ENCODE measurements at places on chromosomes 11 and 22.

DNA sequence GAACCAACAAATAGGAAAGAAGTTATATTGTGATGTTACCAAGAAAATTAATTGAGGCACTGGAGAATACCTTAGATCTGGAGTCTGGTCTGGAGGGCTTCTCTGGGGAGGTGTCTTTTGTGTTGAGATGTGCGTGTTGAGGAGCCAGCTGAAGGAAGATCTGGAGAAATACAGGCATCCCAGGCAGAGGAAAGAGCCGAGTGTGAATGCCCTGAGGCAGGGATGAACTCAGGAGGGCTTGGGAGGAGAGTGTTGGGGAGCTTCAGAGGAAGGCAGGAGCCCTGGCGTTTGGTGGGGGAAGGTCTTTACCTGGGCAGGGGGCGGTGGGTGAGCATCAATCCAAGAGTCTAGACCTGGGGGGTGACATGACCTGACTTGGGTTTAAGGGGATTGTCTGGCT lies 13.1 kb downstream of the SYNGR1 start:
- no peak for DNase-seq

DNA sequence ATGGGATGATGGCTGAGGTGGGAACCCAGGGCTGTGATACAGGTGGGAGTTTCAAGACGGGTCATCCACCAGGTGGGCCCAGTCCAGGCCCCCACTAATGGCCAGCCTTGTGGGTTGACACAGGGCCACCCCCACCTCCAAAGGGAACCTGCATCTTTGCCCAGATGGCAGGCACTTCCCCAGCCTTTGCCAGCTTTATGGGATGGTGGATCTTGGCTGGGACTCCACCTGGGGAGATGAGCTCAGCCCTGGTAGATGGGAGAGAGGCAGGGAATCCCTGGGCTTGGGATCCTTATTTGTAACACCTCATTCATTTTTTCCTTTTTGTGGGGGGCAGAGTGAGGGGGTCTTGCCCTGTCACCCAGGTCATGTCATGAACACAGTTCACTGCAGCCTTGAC lies 33.4 kb downstream of the CD82 start:
- DNase-seq = no peak

- DNase-seq = no peak
These were observed 61.7 kb downstream of the PARVB start for GRCh38 chr22:44085743-44086270.

- no peak for DNase-seq
These were observed at the start of gene CNTF for GRCh38 chr11:58622344-58622743. Gene CNTF (plus strand): TSS chr11:58622665. CDS start chr11:58622753, 88 bp downstream.

DNA sequence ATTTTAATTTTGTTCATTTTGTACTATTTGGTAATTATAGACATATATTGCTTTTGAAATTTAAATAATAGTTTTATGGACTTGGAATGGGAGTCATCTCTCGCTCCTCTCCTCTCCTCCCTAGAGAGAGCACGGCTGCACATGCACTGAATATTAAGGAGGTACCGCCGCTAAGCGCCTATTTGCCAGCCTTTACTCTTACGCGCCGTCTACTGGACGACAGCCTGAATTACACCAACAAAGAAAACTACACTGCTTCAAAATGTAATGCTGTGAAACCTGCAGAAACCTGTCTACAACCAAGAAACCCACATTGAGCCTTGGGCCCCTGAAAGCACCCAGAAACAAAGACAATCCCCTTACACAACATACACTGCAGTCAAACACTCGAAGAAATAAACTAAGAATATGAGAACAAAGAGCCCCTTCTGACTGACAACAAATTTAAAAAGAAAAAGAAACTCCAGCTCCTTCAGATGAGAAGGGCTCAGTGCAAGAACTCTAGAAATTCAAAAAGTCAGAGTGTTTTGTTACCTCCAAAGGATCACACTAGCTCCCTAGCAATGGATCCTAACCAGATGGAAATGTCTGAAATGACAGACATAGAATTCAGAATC lies 737.2 kb downstream of the LRRC4C start:
- DNase-seq = no peak

- DNase-seq = no peak
These were observed 199.7 kb downstream of the FAT3 start for GRCh38 chr11:92424281-92424680.

DNA sequence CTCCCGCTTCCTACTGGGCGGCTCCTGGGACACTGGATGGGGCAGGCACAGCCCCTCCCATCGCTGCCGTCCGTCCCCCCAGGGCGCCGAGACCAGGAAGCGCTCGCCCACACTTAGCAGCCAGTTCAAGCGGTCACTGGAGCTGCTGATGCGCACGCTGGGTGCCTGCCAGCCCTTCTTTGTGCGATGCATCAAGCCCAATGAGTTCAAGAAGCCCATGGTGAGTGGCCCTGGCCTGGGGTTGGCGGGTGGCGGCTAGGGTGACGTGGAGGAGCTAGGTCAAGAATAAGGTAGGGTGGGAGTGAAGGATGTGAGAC lies 44.6 kb downstream of the MYO7A start:
- no peak for DNase-seq

DNA sequence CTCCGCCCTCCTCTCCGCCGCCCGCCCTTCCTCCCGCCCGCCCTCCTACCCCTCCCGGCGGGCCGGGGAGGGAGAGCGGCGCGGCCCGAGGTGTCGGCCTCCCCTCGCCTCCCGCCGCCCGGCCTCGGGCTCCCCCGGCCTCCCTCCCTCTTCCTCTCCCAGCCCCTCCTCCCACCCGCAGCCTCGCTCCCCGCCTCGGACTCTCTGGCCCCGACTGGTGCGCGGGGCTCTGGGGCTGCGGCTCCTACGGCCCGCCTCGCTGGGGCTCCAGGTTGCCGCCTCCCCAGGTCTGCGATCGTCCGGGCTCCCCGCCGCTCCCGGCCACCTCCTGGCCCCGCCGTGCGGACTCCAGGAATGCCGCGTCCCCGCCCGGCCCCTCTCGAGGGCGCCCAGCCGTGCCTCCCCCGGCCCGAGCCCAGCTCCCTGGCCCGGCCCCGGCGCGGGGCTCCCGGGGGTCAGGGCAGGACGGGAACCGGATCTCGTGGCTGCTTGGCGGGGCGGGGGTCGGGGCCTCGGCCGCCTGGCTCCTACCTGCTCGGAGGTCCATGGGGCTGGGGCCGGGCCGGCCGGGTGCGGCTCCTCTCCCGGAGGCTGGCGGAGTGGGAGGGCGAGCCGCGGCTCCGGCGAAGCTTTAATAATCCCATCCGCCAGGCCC lies at the start of gene CLCF1:
CLCF1 (minus strand) TSS at position 606 of the 655 bp plus-strand sequence; CDS start at position 547, 59 bp downstream.
- no peak for DNase-seq

DNA sequence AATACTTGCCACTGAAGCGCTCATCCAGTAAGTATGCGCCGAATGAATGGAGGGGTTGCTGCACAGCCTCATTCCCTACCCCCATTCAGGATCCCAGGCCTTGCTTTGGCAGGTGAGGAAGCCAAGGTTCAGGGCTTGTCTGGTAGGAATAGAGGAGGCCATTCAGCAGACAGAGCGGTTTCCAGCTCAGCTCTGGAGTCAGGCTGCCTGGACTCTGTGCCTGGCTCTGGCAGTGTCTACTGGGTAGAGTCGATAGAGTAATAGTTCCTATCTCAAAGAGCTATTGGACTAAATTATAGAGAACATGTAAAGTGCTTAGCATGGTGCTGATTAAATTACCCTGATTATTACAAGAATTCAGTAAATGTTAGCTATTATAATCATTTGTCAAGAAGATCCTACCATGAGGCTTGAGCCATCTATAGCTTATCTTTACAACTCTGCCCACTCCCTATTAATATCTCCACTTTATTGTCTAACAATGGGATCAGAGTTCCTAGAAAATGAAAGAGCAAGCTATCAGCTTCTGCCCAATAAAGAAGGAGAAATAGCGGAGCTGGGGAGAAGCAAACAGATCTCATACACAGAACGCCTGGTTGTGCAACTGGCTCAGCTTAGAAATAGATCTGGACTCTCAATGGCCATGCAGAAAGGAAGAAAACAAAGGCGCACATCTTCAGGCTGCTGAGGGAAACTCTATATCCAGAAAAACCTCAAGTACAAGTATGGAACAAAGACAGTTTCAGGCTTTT lies 6.6 kb upstream of the SNX32 start:
- DNase-seq = no peak

GRCh38 chr11:30281476-30282288 lies 41.2 kb upstream of the ARL14EP start:
- no peak for DNase-seq

DNA sequence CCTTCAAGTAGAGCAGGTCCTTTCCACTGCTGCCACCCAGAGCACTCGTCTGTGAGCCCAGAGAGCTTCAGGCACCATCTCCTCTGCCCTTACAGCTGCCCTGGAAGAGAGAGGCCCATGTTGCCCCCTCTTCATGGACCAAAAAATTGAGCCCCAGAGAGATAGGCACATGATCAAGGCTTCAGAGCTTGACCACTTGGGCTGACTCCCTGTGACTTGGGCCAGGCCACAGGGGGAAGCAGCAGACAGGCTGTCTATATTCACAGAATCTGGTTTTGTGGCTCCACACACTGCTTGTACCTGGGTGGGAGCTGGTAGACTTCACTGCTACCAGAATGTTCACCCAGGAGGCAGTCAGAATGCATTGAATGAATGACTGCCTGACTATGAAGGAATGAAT lies 58.2 kb downstream of the SMIM38 start:
- no peak for DNase-seq

GRCh38 chr11:124238512-124238911 lies 2.4 kb upstream of the OR8G1 start:
- DNase-seq = no peak

DNA sequence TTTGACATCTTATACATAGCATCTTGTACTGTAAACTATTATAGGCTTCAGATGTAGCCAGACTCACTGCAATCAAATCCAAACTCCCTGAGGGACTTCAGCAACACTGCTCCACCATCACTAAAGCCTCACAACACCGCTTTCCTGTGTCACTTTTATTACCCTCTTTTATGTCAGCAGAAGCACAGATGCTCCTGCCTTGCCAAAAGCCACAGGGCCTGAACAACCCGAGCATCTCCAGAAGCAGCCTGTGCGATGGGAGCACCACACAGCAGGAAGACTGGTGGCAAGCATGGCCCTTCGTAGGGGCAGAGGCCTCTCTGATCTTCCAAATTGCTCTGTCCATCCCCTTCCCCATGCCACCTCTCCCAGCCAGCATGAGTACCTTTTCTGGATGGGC lies 22.9 kb downstream of the TMEM123 start:
- no peak for DNase-seq

GRCh38 chr11:83852775-83853442 lies 566.7 kb upstream of the CCDC90B start:
- DNase-seq = no peak

DNA sequence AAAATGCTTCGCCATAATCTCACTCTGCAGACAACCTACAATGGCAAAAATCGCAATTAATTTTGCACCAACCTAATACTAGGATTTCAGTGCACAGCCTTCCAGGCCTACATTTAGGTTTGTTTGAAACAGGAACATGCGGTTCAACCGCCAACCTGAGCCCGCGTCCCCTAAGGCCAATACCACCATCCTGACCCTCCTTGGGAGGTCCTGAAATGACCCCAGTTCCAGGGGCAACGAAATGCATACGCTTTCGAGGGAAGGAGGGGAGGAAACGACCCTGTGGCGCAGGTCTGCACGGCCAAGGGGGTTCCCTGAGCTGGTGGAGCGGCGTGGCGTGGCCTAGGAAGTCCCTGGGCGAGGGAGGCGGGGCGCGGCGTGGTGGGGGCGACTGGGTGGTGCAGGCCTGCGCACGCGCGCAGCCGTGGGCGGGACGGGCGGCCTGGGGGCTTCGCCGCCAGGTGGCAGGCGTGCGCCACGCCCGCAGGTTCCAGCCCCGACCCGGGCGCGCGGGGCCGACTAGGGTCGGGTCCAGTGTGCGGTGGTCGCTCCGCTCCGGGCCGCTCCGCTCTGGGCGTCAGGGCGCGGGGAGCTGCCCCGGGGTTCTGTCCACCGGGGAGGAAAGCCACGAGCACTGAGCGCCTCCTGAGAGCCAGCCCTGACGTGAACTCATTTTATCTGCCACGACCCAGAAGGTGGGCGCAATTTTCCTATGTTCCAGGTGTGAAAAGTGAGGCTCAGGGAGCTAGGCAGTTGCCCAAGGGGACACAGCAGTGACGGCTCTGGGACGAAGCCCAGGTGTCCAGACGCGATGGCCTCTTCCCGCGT lies 94.1 kb downstream of the SWAP70 start:
- peak; percentile 93 for DNase-seq

DNA sequence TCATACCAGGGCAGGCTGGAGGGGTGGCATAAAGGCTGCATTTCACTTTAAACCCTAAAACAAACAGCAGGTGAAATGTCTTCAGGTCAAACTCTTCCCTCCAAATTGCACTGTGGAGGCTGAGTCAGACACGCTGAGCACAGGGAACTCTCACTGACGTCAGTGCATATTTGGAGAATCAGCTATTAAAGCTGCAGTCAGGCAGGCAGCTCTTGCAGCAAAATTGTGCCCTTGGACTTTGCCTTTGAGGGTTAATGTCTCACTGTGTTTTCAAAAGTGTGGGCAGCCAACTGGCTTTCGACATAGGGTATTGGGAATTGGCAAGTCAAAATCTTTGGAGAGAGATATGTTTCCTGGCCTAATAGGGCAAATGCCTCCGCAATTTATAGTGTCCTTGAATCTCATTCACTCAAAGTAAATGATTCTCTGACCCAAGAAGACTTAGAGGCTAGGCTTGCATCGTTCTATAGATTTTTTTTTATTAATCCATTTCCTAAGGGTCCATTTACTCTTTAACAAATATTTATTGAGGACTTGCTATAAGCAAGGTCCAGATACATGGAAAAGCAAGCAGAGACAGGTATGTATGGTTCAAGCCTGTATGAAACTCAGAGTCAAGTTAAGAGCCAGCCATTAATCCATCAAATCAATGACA lies 27.7 kb upstream of the SMCO4 start:
- no peak for DNase-seq

Data from stimulated activated CD4-positive, alpha-beta T cell treated with anti-CD3 and anti-CD28 coated beads, Interleukin-1b, Interleukin-23, amount 100 ng/mL, for 24 hours (primary cell).